ENCODE measurements at places on chromosomes 1 and 21. TPM values are rescaled to one million over a fixed set of nuclear protein-coding genes. Genes with fewer than 3 reads are reported as not detected.

- DNase-seq: no peak
Measured at GRCh38 chr1:1775327-1776226, 2.7 kb downstream of the NADK start.

GRCh38 chr1:56135864-56136147 is 443.6 kb downstream of the PLPP3 start:
- DNase-seq: no peak

DNA sequence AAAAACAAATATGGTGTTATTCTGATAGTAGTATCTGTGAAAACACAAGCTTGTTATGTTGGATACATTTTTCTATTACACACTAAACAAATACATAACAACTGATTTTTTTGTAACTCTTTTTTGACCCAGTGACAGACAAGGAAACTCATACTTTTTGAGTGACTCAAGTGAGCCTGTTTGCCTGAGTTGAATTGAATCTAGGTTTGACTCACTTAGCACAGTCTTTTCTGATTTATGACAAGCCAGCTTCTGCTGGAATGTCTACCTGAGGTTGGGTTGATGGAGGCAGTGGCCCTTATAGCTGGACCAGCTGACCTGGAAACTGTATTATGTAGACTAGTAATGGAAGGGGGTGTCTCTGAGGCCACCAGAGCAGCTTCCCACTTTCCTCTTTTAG is 4.2 kb upstream of the CLCA4 start:
- peak; percentile 18 for DNase-seq

GRCh38 chr1:179550746-179551682 is 24.7 kb downstream of the NPHS2 start:
- DNase-seq: no peak

DNA sequence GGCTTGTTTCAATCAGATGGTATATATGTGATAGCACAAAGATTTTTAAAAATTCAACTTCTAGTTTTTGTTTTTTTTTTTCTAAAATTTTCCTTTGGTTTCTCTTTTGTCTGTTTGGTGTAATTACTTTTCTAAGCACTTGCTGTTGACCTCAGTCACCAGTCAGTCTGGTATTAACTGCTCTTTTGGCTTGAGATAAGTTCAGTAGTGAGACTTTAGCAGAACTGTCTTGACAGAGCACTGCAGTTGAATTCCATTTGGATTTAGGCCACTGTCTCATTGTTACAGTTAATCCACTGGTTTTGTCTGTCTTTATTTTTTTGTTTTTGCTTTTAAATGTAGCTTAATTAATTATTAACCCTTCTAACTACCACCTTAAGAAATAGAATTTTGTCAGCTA is 36.2 kb downstream of the OSBPL9 start:
- DNase-seq: no peak

- DNase-seq: no peak
Measured at GRCh38 chr1:66351913-66352312, 182.0 kb upstream of the SGIP1 start.

GRCh38 chr1:8107897-8108296 is 81.8 kb upstream of the ERRFI1 start:
- no peak for DNase-seq

DNA sequence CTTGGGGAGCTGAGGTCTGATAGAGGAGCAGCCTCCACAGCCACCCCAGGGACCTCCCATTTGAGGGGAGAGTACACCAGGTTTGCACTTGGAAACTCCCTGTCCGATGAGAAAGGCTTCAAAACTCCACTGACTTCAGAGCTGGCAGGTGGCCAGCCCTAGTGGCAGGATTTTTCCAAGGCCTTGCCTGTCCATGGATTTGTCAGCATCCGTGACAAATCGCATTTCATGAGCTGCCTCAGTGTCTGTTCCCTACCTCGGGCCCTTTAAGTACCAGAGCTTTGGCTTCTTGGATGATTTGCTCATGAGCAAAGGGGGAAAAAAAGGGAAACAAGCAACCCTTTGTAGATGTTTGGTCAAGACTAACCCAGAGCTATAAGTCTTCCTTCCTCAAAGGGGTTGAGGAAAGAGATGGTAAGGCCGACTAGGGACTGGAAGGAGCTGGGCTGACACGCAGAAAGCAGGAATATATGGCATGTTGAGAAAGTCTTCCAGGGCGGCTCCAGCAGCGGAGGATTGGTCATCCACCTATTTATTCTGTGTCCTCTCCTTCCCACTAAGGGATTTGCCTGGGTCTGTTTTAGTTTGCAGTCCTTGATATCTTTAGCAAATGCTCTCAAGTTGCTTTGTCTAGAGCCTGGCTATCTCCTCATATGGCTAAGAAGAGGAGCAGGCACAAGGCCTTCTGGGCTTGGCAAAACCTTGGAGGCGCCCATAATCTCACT is 2.7 kb upstream of the HSPG2 start:
- DNase-seq: peak; percentile 71

DNA sequence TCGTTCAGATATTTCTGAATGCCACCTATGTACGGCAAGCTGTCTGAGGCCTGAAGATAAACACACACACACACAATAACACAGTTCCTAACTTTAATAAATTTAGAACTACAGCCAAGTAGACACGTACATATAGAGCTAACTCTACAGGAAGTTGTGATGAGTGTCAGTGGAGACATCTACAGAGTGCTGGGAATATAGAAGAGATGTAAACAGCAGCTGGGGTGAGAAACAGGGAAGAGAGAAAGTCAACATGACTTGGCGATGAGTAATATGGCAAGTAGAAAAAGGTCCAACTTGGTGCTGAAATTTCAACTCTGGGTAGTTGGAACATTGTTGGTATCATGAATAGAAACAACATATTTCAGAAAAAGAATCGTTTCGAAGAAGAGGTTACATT is 206.5 kb downstream of the ZP4 start:
- no peak for DNase-seq

DNA sequence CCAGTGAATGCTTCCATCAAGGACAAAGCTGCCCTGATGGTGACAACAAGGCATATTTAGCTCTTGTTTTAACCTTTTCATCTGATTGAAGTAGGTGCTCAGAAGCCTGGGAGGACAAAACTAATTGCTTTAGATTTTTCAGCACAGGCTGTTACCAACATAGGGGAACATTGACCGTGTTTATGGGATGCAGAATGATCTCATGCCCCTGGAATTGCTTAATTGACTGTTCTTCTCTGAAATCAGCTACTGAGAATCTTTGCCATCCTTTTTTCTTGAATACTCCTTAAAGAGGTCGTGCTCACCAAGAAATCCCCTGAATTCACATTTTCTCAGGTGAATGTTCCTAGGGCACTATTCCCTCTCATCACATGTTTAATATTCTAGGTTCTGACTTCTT is 95.9 kb upstream of the CCDC190 start:
- no peak for DNase-seq

The C1orf167 gene
- total RNA-seq: not detected
